ENCODE measurements at places on chromosomes 2 and 18. TPM values are rescaled to one million over a fixed set of nuclear protein-coding genes. Genes with fewer than 3 reads are reported as not detected.

DNA sequence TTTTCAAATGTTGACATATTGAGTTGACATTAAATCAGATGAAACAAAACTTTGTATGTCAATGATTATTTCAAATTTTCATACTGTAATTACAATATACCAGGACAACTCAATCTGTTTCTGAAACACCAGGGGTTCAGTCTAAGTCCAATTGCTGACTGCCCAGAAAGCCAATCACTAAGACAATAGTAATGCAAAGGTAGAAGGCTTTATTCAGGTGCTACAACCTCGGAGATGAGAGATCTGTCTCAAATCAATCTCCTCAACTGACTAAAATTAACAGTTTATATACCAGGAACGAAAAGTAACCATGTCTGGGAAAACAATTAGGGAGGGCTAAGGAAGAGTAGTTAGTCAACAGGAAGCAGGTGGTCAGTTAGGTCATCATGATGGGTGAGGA lies 1400.4 kb downstream of the SUCLG1 start:
- DNase-seq: no peak

GRCh38 chr18:43719267-43719795 lies 442.0 kb upstream of the SYT4 start:
- DNase-seq: no peak

DNA sequence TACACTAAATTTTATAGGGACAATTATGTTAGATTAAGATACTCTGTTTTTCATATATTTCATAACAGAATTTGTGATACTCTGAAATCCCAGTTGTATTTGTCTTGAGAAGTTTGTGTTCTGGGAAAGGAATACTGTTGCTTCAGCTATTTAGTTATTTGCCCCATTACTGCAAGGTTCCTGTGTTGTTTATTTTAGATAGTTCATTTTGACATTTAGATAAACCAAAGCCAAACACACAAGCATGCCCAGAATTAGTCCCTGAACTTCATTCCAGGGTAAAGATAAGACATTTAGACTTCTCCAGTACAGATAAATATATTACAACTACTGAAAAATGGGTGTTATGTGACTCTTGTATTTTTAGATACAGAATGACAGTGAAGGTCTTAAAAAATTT lies 74.7 kb downstream of the BMPR2 start:
- no peak for DNase-seq

GRCh38 chr2:217409949-217410680 lies 550.3 kb upstream of the TNP1 start:
- DNase-seq: no peak

GRCh38 chr2:209977386-209978239 lies 24.8 kb upstream of the RPE start:
- DNase-seq: no peak

- DNase-seq: no peak
These were observed 56.2 kb downstream of the EFR3B start for GRCh38 chr2:25098056-25098455.

GRCh38 chr18:38807915-38808314 lies 1242.3 kb upstream of the CELF4 start:
- no peak for DNase-seq

- DNase-seq: no peak
These were observed 545.3 kb downstream of the TSN start for GRCh38 chr2:122300758-122301157.

KRTCAP3 gene
- not detected for total RNA-seq

DNA sequence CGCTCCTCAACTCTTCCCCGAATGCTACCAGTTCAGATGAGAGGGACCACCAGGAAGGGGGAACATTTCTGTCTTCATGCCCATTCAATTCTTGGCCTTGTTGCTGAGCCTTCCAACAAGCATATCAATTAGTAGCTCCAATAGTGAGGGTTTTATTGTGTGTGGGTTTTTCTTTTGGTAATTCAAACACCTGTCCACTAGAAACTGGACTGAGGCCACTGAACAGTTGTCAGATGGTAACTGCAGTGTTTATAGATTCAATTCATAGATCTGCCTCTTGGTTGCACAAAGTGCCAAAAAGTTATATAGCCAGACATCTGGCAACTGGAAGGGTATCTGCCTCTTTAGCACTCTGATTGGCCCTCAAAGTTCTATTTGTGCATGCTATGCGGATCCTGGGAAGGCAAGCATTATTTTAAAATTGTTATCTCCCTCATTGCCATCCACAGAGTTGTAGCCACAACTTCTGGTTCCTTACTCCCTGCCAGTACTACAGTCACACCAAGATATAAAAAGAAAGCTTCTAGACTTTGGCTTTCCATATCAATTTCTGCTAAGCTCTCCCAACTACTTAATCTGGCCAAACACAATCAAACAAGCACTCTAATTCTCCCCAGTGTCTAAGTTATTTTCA lies 83.3 kb upstream of the ZNF521 start:
- DNase-seq: no peak

OST4 gene
- total RNA-seq: 158 TPM

GRCh38 chr2:85323351-85323987 lies 4.3 kb downstream of the TGOLN2 start:
- no peak for DNase-seq

SERPINB13 gene
- not detected for total RNA-seq

DNA sequence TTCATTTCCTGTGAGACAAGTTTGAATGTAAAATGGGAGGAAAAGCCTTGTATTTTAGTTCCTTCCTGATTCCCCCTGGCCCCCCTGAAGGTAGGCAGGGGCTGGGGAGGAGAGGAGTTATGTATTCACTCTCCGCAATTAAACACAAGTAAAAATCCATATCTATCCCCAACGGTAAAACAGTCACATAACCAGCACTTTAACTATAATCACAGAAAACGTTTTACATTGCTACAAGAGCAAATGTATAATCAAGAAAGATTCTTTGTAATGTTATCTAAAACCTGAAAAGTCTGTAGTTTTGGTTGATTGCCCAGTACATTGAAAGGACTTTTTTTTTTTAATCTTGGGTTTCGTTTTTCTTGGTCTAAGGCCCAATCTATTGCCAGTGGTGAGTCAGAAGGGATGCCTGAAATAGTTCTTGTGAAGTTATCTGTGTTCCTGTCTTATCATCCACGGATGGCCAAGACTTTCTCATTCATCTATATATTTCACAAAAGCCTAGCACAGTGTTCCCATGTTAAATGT lies 34.5 kb upstream of the CCNYL1 start:
- DNase-seq: no peak

- no peak for DNase-seq
These were observed 24.3 kb upstream of the ARHGAP25 start for GRCh38 chr2:68710336-68710735.

GKN1 gene
- total RNA-seq: 1.9 TPM

GRCh38 chr2:85792783-85793441 lies 39.1 kb downstream of the ATOH8 start:
- peak; percentile 86 for DNase-seq

DNA sequence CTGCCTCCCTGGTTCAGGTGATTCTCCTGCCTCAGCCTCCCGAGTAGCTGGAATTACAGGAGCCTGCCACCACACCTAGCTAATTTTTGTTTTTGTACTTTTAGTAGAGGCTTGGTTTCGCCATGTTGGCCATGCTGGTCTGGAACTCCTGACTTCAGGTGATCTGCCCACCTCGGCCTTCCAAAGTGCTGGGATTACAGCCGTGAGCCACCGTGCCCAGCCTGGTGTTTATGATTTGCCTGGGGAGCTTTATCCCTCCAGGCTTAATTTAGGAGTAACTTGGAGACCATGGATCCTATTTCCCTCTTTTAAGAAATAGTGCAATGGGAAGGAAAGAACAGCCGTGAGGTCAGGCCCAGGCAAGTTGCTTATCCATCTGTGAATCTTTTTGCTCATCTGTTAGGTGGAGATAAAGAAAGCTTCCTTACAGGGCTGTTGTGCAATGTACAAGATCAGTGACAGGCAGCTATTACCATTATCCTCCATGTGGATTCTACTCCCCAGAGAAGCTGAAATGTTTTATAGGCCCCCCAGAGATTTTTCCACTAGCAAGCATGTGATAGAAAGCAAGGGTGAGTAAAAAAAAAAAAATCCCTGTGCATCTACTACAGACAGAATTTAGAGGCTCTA lies 104.9 kb upstream of the MGAT5 start:
- no peak for DNase-seq

DNA sequence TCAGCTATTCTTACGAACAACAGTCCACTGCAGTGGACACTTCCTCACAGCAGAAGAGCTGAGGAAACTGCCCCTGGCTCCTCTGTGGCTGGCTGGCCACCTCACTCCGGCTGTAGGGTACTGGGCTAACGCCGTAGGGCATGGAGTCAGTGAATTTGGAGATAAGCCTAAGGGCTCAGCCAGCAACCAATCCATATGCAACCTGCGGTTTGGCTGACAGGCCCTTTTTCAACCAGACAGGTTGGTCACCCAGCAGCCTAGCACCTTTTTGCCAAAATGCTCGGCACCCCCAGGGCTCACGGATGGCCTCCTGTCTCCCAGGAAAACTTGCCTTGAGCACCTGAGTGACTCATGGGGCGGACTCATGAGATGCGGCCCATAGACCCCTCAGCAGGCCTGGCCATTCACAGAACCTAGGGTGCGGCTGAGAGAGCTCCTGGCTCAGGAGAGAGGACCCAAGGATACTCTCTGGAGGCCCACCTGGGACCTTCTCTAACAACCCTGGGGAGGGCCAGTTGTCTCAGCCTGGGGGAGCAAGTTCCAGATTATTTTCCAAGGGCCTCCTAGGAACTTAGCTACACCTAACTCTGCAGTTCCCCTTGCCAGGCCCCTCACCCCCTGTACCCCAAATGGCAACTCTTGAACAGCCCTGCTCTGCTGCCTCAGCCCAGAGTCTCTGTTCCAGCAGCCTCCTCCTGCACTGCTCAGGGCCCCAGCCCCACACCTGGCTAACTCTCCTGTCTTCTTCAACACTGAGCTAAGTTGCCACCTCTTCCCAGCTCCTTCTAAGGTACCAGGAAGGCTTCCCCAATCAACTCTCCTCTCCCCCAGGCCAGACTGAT lies 252.1 kb downstream of the CYP26B1 start:
- DNase-seq: no peak

THUMPD2 gene
- 13.0 TPM for total RNA-seq

GRCh38 chr2:171807831-171808393 lies 86.1 kb downstream of the SLC25A12 start:
- DNase-seq: no peak

- DNase-seq: no peak
These were observed 18.7 kb upstream of the COLEC12 start for GRCh38 chr18:519019-519879.

CD8B gene
- total RNA-seq: not detected

All from ascending aorta (tissue), 2 donors.